Activated CD8-positive, alpha-beta memory T cell treated with anti-CD3 and anti-CD28 coated beads, Interleukin-2, amount 50 U/mL, for 48 hours (primary cell): ENCODE measurements at places on chromosomes 4 and X.

GRCh38 chr4:40059362-40059761 is 2.7 kb downstream of the N4BP2 start:
- no peak for DNase-seq

DNA sequence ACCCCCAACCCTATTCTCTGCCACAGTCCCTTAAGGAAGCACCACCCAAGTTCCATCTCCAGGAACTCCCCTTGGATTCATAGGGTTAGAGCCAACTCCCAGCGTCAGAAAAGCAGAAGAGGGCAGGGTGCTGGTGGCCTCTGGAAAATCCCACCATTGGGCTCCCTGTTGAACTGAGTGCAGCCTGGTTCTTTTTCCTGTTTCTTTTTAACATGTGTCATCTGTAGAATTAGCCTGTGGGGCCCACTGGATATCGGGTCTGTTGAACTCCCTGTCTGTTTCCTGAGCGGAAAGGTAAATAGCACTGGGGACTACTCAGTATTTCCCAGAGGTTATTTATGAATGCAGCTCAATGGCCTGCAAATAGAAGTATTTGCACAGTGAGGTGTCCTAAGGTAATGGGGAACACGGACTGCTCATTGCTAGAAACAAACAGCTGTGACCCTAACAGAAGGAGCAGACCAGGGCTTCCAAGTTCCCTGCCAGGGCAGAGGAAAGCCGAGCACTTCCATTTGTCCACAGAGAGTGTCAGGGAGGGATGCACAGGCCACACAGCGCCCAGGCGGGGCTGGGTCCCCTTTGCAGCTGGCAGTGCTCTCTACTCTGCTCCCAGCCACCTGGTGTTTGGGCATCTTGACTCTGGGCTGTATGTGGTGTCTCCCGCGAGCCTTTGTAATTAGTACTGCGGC is 102.6 kb downstream of the FHDC1 start:
- DNase-seq = no peak

GRCh38 chr4:26284536-26284935 is 36.3 kb upstream of the RBPJ start:
- no peak for DNase-seq

DNA sequence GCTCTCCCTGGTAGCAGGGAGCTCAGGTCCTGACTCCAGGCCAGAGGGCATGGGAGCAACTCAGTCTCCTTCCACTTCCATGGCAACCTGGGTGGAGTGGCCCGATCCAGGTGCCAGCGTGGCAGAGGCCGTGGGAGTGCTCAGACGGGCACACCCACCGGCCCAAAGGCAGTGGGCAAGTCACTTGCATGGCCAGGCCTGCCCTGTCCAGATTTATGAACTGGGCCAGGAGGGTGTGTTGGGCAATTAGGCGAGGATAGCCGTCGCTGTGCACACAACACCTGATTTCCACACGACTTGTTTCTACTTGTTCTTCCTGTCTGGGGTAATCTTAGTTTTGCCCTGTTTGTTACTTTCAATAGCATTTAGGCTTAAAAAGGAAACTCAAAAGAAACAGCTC is 55.5 kb upstream of the NYX start:
- DNase-seq = no peak

- DNase-seq = no peak
Measured at GRCh38 chrX:15416133-15416993, 32.1 kb upstream of the VEGFD start.

DNA sequence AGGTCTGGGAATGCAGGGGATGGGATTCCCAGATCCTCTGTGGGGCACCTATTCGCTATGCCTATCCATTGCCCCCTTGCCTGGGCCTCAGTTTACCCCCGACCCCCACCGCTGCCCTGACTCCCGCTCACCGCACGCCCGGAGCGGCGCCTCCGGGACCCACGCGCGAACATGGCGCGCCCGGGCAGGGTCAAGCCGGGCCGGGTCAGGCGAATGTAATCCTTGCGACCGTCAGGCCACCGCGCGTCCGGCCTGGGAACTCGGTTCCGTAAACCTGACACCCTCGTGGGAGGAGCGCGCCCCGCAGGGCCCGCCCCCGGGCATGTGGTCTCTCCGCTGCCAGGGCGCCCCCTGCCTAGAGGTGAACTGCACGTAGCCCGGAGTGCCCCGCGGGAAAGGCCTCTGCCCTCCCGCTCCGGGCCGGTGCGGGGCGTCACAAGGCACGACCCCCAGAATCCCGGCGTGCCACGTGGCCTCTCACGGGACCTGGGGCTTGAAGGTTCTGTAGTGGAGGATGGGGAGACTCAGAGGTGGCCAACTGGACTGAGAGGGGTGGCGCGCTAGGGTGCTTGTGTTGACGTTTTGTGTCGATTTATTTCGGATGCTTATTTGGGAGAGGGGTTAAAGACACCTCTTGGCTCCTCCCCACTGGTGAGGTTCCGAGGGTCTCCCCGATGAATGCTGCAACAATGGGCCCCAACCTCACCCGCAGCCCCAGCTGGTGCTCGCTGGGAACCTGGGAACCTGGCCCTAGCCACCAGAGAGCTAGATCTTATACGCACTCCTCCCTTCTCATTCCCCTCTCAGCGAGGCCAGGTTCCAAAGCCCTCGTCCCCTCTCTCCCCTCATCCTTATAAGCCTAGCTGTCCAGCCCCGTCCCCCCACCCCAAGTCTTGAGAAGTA is at the start of gene PRICKLE3:
TSS of gene PRICKLE3 (minus strand) at position 249 of the 903 bp plus-strand sequence. CDS start at position 173, 76 bp downstream.
- peak; percentile 82 for DNase-seq

- no peak for DNase-seq
Measured at GRCh38 chr4:174023641-174024040, 259.8 kb downstream of the FBXO8 start.

GRCh38 chr4:174580597-174580996 is 58.3 kb upstream of the HPGD start:
- no peak for DNase-seq

DNA sequence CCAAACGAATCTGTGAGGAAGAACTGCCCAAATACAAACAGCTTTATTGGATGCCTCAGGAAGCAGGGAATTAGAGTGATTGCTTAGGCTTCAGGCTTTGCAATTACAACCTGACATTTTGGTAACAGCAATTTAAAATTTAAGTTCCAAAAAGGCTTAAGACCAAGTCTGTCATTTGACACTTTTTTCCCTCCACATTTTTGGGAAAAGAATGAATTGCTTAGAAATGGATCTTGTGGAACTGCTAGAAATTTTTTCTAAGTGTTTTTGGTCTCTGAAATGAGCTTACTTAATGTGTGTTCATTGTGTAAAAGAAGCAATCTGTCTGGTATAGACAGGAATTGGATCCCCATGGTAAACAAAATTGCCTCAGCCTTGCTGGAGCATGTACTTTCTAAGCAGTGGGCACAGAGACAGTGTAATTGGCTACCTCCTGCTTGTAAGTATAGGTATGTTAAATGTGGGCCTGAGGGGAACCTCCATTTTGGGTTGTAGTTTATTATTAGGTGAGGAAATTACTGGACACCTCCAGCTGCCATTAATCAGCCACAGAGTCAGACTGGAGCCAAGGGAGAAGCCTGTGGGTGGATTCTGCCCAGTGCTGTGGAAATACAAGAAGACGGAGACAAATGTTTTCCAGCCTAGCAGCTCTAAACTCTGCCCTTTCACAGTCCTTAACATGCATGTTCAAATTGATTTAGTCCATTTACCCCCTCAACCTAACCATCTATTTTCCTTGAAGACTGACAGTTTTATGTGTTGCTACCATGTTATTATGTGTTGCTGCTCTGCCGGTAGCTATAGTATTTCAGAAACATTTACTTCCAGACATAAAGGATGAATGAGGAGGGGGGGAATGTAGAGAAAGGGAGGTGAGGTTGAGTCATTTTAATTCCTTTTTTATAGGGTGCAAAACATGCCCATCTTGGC is 473.0 kb downstream of the SPRY1 start:
- DNase-seq = no peak

DNA sequence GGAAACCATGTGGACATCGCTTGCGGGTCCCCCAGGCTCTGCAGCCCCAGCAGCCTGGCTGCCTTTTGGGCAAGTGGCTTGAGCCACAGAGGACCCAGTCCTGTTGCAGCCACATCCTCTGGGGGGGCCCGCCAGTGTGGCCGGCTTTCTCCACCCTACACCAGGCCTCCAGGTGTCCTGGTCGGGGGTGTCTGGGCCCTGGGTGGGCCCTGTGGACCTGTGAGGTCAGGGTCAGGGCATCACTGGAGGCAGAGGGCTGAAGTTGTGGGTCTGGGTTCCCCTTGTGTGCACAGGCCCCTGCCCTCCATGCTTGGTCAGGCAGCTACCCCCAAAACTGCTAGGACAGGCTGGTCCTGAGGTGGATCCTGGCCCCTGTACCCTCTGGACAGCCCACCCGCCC is 3.3 kb upstream of the MSANTD1 start:
- no peak for DNase-seq

DNA sequence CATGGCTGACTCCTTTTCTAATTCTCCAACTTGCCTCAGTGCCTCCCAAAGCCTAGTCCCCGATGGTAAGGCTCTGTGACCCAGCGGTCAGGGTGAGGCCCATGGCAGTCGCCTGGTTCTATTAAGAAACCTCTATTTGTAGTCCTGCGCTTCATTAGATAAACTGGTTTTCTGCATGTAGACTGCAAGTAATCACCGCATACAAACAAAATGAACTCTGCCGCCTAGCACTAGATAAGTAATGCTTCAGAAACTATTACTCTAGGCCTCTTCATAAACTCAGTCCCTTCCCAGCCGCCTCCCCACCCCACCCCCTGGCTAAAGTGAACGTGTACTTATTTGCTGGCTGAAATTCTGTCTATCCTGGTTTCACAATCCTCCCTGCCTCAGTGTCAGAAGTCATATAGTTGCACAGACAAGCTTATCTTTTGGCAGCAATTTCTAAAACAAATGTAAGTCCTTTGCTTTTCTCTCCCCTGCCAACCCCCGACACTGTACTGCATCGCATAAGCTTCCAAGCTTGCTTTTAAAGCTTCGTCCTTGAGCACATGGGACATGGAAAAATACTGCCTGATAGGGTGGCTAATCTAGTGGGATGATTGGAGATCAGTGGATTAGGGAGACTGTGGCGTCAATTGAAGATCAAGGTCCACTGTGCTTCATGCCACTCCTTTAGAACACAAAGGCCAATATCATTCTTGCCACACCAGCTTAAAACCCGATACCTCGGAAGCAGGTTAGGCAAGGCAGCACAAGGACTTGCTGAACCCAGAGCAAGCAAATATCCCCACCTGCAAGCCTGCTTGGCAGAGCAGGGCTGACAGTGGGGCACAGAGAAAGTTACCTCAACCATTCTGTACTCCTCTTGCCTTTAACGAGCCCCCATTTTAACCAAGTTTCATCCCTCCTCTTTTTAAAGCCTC is 125.8 kb downstream of the IRF2 start:
- no peak for DNase-seq

- DNase-seq = no peak
Measured at GRCh38 chrX:13376857-13377549, 57.1 kb upstream of the ATXN3L start.

GRCh38 chrX:121114691-121115090 is 67.3 kb downstream of the GLUD2 start:
- no peak for DNase-seq

DNA sequence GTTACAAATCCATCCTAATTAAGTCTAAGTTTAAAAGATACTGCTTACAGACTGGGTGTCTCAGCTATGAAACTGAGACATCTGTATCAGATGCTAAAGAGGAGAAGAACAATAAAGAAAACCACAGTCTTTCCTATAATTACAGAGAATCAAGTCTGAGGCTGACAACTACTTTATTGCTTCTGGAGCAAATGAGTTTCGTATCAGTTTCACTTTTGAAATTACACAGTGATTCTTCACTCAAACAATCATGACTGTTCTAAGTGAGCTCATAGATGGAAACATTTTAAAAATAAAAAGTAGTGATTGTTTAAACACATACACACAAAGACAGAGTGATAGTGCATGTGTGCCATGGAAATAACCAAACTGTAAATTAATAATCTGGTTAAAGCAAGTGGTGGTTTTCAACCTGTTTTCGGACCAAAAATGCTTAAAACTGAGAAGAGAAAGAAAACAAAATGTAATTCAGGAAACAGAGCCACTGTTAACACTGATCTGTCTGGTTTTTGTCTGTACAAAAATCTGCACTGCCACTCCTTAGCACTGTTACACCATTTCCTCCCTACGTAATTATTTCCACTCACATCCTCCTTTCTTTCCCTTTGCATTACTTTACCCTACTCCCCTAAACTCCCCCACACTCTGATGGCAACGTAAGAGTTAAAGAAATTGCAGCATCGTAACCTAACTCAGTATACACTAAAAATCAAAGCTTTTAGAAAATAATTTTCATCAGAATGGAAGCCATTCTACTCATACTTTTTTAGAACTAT is 12.5 kb downstream of the RFC1 start:
- no peak for DNase-seq

DNA sequence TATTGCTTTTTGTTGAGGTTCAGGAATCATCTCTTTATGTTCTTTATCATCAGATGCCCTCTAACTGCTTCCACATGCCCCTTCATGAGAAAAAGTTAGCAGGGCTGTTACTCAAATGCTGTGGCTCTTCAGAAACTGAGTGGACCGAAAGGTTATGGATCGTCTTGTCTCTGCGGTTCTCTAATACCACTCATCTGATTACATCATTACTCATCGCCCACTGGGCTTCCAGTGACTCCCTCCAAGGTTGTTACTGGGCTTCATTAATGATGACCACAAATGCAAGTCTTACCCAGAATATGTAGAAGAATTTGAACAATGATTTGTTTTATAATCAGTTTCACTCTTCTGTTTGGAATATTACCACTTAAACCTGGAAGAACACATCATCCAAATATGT is 67.7 kb downstream of the RWDD4 start:
- no peak for DNase-seq

GRCh38 chrX:41971346-41971745 is 48.0 kb upstream of the CASK start:
- no peak for DNase-seq

GRCh38 chr4:150462743-150463142 is 119.2 kb upstream of the MAB21L2 start:
- DNase-seq = no peak

DNA sequence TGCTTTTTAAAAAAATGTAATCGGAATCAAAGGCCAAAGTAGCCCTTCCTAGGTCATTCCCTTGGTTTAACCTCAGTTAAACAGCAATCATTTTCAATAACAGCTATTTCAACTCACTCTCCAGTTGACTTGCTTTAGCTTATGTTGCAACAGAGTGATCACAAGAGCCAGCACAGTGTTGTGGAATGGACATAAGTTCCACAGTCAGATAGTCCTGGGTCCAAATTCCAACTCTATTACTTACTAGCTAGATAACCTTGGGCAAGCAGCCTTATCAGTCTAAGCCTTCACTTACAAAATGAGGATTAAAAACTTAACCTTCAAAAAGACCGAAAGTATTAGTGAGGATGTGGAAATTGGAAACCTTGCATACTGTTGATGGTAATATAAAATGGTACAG is 9.2 kb upstream of the GPC3 start:
- DNase-seq = no peak

DNA sequence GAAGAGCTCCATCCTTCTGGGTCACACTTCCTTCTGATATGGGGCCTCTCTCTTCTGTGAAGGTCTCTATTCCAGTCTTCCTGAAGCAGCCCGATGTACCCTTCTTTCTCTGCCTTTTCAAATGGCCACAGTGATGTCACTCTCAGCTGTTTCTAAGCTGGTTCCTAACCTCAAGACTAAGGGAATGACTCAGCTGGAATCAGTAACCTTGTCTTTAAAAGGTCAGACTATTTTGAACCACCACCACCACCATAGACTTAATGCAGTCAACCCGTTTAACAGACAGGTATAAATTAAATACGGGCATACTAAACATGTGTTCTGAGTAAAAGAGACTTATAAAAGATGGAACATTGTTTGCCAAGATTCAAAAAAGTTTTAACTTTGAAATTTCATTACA is 121.0 kb downstream of the PPA2 start:
- no peak for DNase-seq
